ENCODE measurements at places on chromosomes 3 and 15. TPM values are rescaled to one million over a fixed set of nuclear protein-coding genes. Genes with fewer than 3 reads are reported as not detected.
A peak's percentile ranks its signal among the peaks of the same experiment; 100 is the strongest.

The PML gene
- total RNA-seq, result 27.8 TPM

DNA sequence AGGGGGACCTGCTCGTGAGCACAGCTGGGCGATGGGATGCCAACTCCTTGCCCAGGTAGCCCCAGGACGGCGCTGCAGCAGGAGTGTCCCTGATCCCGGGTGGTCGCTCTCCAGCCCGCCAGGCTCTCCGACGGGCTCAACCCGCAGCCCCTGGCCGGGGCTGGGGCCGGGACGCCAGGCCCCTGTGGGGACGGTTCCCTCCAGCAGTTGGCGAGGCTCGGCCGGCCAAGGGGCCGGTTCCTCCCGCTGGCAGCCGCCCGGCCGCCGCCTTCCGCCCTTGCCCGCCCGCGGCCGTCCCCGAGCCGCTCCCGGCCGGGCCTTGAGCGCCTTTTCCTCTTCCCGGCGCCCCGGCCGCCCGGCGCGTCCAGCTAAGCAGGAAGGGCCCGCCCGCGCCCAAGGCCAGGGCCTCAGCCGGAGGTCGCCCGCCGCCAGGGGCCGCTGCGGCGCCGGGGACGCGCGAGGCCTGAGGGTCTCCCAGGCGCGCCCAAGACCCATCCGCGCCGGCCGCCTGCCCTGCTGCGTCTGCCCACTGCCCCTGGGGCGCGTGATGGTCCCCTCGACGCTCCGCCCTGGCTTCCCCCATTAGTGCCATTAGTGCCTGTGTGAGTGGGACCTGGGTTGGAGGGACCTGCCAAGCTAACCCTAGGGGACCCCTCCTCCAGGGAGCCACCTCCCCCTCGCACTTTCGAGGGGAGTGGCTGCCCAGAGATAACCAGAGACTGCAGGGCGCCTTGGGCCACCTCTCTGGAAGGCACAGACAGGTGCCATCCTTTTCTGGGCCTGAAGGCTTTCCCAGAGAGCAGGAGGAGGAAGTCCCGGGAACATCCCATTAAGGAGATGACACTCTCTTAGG, 106.4 kb downstream of the FBLN2 start:
- H3K4me3 ChIP-seq, result no peak overlapping the region
- peaks cover 13% of the 10 kb centered on the region for H3K4me1 ChIP-seq
- H3K27me3 ChIP-seq, result peaks cover 10% of the 10 kb centered on the region
- DNase-seq, result peak; percentile 38
- H3K27ac ChIP-seq, result no peak overlapping the region
- no peaks in the 10 kb centered on the region for H3K36me3 ChIP-seq

- H3K27me3 ChIP-seq, result no peaks in the 10 kb centered on the region
- peaks cover 15% of the 10 kb centered on the region for H3K4me1 ChIP-seq
- no peak overlapping the region for H3K27ac ChIP-seq
- no peaks in the 10 kb centered on the region for H3K36me3 ChIP-seq
- no peak for DNase-seq
- no peak overlapping the region for H3K4me3 ChIP-seq
Measured at GRCh38 chr15:57307527-57308169, 68.7 kb upstream of the CGNL1 start.

The CELF6 gene
- 7.9 TPM for total RNA-seq

Data from body of pancreas (tissue), 4 donors.